Placental epithelial cell (primary cell): ENCODE measurements at places on chromosomes 11 and 22. TPM values are rescaled to one million over a fixed set of nuclear protein-coding genes. Genes with fewer than 3 reads are reported as not detected.

SYCE3 gene
- total RNA-seq, result 0.79 TPM in 1 of 2 replicates, not detected in the other

SLC15A3 gene
- total RNA-seq, result 2.7 and 8.2 TPM in 2 replicates

CALCA gene
- not detected in 2 replicates for total RNA-seq

PSMD13 gene
- total RNA-seq, result 85.2 and 141 TPM in 2 replicates

RPL27A gene
- total RNA-seq, result 437 and 1,098 TPM in 2 replicates

MS4A7 gene
- 0.43 TPM in 1 of 2 replicates, not detected in the other for total RNA-seq

PRDM11 gene
- total RNA-seq, result 5.5 and 9.4 TPM in 2 replicates

OR52A1 gene
- not detected in 2 replicates for total RNA-seq

OR52I2 gene
- total RNA-seq, result not detected in 2 replicates

DGAT2 gene
- total RNA-seq, result 0.22 and 0.39 TPM in 2 replicates

FGF3 gene
- total RNA-seq, result not detected in 2 replicates

FOLH1 gene
- not detected in 2 replicates for total RNA-seq

DPAGT1 gene
- 20.0 and 32.4 TPM in 2 replicates for total RNA-seq

SMIM35 gene
- total RNA-seq, result not detected in 2 replicates

TMEM191B gene
- total RNA-seq, result 1.6 and 2.8 TPM in 2 replicates

NAALAD2 gene
- 0.87 and 2.7 TPM in 2 replicates for total RNA-seq

PLAAT5 gene
- 5.9 and 6.1 TPM in 2 replicates for total RNA-seq

BIK gene
- 1.5 and 3.5 TPM in 2 replicates for total RNA-seq

MN1 gene
- 27.9 and 32.0 TPM in 2 replicates for total RNA-seq

ATG16L2 gene
- total RNA-seq, result 2.0 and 8.6 TPM in 2 replicates

GVQW3 gene
- total RNA-seq, result 0.54 and 1.6 TPM in 2 replicates

TH gene
- total RNA-seq, result 41.6 and 341 TPM in 2 replicates

DHCR7 gene
- 5.1 and 38.3 TPM in 2 replicates for total RNA-seq

CFL1 gene
- 397 and 949 TPM in 2 replicates for total RNA-seq

APOBEC3B gene
- 1.2 and 1.6 TPM in 2 replicates for total RNA-seq

MMP12 gene
- 0.22 TPM in 1 of 2 replicates, not detected in the other for total RNA-seq

TTLL12 gene
- 19.6 and 37.7 TPM in 2 replicates for total RNA-seq

MYBPC3 gene
- not detected in 2 replicates for total RNA-seq

APOBEC3F gene
- total RNA-seq, result 2.9 and 4.7 TPM in 2 replicates

SPDYC gene
- total RNA-seq, result not detected in 2 replicates

TESMIN gene
- total RNA-seq, result 4.7 and 5.6 TPM in 2 replicates

WNT7B gene
- 0.11 TPM in 1 of 2 replicates, not detected in the other for total RNA-seq

ACRV1 gene
- not detected in 2 replicates for total RNA-seq

CCND1 gene
- 81.3 and 297 TPM in 2 replicates for total RNA-seq

OR5B21 gene
- total RNA-seq, result not detected in 2 replicates

JAML gene
- total RNA-seq, result under 0.01 TPM in 1 of 2 replicates, not detected in the other

APOL6 gene
- total RNA-seq, result 3.9 and 6.0 TPM in 2 replicates

NNMT gene
- total RNA-seq, result 3.1 and 4.0 TPM in 2 replicates
